ENCODE measurements at places on chromosomes 12 and 14. TPM values are rescaled to one million over a fixed set of nuclear protein-coding genes. Genes with fewer than 3 reads are reported as not detected.

ZDHHC22 gene
- total RNA-seq, result not detected

TCTN2 gene
- total RNA-seq, result 3.5 TPM

PSMD9 gene
- 31.8 TPM for total RNA-seq

DNA sequence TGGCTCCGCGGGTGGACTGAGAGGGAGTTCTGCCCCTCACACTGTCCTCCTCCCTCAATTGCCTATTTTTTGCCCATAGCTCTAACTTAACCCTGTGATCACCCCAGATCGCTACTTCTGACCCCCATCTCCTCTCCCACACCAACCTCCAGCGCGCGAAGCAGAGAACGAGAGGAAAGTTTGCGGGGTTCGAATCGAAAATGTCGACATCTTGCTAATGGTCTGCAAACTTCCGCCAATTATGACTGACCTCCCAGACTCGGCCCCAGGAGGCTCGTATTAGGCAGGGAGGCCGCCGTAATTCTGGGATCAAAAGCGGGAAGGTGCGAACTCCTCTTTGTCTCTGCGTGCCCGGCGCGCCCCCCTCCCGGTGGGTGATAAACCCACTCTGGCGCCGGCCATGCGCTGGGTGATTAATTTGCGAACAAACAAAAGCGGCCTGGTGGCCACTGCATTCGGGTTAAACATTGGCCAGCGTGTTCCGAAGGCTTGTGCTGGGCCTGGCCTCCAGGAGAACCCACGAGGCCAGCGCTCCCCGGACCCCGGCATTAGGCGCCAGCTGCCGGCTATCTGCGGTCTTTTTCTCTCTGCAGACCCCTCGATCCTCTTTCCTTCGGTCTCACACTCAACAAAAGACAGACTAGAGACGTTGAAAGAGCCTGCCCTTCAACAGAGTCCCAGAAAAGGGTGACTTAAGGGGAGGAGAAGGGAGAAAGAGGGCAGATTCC is 3.0 kb upstream of the TBX3 start:
- no peak overlapping the region for H3K27ac ChIP-seq
- no peak overlapping the region for H3K4me3 ChIP-seq
- no peaks in the 10 kb centered on the region for H3K36me3 ChIP-seq
- DNase-seq, result no peak

- H3K36me3 ChIP-seq, result no peaks in the 10 kb centered on the region
- no peak for DNase-seq
- H3K4me1 ChIP-seq, result no peaks in the 10 kb centered on the region
- H3K4me3 ChIP-seq, result no peak overlapping the region
- H3K27ac ChIP-seq, result no peak overlapping the region
Observed at GRCh38 chr12:20342111-20342510, 26.2 kb upstream of the PDE3A start.

All from CD4-positive, alpha-beta T cell (primary cell).